ENCODE measurements at places on chromosomes 1 and 21.

GRCh38 chr1:31957701-31958674 lies 19.8 kb upstream of the PTP4A2 start:
- no peak for DNase-seq

DNA sequence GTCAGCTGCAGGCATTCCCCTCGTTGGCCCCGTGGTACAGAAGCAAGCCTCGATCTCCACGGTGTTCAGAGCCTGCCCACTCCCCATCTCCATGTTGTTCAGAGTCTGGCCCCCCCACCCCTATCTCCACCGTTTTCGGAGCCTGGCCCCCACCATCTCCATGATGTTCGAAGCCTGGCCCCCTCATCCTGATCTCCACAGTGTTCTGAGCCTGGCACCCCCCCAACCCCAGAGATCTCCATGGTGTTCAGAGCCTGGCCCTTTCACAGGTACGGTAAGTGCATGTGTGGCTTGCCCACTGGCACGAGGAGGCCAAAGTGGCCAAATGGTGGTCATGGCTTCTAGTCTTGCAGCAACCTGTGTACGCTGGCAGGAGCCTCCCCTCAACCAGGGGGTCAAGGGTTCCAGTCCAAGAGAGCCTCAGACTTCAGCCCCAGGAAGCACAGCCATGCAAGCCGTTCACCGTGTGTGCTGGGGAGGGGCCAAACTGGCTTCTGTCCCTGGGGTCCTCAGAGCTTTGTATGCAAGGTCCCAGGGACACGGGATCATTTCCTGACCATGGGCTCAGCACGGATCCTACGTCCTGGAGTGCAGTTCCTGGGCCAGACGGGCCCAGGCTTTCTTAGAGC lies 13.3 kb upstream of the PCBP3 start:
- no peak for DNase-seq

DNA sequence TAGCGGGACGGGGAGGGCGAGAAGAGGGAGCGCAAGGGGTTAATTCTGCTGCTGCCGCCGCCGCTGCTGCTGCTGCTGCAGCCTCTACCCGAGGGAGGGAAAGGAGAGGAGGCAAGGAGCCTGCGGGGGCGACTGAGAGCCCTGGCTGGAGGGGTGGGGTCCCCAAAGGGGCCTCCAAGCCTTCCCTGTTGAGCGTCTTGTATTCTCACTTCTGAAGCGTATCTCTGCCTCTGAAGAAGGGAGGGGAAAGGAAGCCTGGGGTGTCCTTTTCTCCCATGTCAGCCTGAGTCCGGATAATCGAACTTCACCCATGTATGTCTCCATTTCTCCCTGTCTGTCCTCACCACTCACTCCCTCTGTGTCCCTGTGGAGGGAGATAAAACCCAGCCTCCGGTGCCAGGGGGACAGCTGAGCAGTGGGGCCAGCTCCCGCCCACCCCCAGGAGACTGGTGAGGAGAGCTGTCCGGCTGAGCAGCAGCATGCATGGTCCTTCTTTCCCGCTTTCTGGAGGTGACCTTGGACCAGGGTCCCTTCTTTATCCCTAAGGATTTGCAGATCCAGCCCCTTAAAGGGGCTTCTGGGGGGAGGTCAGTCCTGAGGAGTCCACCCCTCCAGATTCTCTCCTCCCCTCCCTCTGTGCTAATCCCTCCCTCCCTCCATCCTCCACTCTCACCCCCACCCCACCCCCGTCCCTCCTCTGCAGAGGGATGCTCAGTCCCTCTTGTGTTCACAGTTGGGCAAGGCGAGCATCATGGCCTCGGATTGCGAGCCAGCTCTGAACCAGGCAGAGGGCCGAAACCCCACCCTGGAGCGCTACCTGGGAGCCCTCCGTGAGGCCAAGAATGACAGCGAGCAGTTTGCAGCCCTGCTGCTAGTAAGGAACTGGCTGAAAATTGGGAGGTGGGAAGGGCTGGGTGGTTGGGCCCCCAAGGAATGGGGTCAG lies 1.0 kb downstream of the NCDN start:
- DNase-seq, result no peak

GRCh38 chr1:110150330-110151174 lies at the start of gene SLC6A17:
Gene SLC6A17, plus strand, starts transcription at chr1:110150494. Its CDS starts 16,436 bp downstream, at chr1:110166930.
- no peak for DNase-seq

DNA sequence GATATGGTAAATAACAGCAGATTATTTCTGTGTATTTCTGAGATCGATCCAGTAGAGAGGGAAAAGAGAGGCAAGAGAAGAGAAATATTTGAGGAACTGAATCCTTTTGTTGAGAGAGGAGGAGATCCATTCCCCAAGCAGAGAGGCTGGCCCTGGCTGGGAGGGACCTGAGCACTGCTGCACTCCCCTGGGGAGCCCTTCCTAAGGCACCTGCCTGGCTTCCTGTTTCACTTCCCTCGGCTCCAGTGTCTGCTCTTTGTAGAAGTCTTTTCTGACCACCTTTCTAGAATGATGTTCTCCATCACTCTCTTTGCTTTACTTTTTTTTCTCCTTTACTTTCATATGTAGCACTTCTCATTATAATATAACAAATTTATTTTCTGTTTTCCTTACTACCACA lies 42.3 kb upstream of the SLC6A9 start:
- no peak for DNase-seq

DNA sequence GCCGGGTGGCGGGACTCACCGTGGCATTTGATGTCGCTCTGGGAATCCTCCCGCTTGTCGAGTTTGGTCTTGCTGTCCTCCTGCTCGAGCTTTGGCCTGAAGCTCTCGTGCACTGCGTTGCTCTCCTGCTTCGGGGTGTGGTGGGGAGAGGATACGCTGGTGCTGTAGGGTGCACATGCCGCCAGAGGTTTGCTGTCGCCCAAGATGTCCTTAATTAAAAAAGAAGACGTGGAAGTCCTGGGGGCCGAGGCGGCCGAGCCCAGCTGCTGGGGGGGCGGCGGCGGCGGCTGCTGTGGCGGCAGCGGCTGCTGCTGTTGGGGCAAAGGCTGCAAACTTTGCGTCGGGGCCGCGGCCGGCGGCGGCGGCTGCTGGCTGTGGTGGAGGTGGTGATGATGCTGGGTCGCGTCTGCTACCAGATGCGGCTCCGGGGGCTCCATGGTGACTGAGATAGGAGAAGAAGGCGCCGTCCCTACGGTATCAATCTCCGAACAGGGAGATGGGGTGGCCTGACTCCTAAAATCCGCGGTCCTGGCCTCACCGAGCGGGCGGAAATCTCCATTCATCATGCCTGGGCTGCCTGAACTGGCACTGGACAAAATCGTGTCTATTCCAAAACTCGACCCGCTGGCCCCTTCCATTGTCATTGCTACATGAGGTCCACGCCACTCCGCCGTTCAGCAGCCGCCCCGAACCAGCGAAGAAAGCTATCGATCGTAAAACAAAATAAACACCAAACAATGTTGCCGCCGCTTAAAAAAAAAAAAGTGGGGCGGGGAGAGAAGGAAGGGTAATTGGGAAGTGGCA lies at the start of gene BARHL2:
Gene BARHL2, minus strand, starts transcription at position 751 of the 804 bp plus-strand sequence. Its CDS starts 107 bp downstream, at position 644.
- DNase-seq, result no peak

DNA sequence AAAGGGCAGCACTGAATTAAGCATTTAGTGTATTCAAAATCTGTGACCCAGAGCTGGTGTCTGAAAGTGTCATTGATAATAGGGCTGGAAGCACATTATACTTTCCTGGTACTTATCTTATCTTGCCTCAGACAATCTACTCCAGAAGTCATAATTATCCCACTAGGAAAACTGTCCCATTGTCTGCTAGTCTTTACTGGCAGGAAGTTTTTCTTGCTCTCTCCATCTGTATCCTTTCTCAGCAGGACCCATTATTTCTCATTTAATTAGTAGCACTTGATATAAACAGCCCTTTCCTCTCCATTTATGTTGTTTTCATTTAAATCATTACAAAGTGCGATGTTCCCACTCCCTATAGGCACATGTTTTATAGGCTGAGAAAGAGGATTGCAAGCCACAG lies 36.5 kb upstream of the BARHL2 start:
- no peak for DNase-seq

DNA sequence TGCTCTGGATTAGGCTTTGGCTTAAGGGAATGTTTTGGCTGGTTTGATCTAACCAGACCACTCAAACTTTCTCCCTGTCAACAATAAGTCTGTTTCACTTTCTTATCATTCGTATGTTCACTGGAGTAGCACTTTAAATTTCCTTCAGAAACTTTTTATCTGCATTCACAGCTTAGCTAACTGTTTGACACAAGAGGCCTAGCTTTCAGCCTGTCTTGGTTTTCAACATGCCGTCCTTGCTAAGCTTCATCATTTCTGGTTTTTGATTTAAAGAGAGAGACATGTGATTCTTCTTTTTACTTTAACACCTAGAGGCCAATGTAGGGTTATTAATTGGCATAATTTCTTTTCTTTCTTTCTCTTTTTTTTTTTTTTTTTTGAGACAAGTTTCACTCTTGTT lies 14.9 kb upstream of the CYB5R1 start:
- no peak for DNase-seq

DNA sequence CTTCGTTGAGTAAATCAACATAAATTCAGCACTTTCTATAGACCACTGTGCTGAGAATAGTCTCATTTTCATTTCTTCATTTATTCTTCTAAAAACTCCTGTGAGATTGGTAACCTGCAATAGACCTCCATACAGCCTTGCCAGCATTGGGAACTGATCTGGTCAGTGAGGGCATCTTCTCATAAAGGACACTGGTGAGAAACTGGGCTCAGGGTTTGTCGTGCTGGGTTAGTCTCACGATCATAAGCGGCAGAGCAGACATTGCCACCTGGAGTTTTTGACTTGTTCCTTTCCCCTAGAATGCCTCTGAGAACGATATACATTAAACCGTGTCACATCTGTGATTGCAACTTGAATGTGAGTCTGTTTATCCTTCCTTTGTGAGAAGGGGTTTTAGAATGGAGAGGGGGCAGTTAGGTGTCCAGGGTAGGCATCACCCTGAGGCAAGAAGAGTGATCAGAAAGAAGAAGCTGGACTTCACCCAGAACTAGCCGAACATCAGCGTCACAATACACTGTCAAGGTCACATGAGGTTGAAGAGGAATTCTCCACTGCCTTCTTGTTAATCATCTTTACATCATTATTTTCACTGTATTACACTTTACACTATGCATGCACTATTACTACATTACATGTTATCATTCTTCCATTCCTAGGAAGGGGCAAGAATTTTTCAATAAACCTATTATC lies 1.4 kb upstream of the TTLL7 start:
- no peak for DNase-seq

DNA sequence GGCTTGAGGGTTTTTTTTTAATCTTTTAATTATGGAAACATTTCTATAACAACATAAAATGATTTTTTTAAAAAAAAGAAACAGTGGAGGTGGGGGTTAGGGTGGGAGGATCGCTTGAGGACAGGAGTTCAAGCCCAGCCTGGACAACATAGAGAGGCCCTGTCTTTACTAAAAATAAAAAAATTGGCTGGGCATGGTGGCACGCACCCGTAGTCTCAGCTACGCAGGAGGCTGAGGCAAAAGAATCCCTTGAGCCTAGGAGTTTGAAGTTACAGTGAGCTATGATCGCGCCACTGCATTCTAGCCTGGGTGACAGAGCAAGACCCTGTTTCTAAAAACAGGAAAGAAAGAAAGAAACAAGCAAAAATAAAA lies 32.2 kb upstream of the RNF11 start:
- no peak for DNase-seq

GRCh38 chr1:116732726-116733125 lies 21.5 kb upstream of the CD2 start:
- DNase-seq, result no peak

- DNase-seq, result no peak
These were observed 127.6 kb upstream of the CTTNBP2NL start for GRCh38 chr1:112268408-112268807.

DNA sequence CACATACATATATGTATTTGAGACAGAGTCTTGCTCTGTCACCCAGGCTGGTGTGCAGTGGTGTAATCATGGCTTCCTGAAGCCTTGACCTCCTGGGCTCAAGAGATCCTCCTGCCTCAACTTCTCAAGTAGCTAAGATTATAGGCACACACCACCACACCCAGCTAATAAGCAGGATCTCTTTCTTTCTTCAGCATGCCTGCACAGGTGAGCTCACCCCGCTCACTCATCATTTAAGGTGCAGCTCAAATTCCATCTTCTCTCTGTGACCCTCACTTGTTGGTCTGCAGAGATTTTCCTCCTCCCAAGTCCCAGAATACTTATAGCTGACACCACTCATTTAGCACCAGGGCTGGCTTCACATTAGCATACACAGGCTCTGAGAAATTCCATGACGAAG lies 209.1 kb upstream of the MAP1LC3C start:
- DNase-seq, result no peak

GRCh38 chr1:173224949-173225348 lies 17.8 kb upstream of the TNFSF4 start:
- DNase-seq, result no peak

GRCh38 chr1:87246436-87246835 lies 82.2 kb upstream of the LMO4 start:
- no peak for DNase-seq

GRCh38 chr1:32867671-32868070 lies 3.0 kb downstream of the FNDC5 start:
- DNase-seq, result no peak

DNA sequence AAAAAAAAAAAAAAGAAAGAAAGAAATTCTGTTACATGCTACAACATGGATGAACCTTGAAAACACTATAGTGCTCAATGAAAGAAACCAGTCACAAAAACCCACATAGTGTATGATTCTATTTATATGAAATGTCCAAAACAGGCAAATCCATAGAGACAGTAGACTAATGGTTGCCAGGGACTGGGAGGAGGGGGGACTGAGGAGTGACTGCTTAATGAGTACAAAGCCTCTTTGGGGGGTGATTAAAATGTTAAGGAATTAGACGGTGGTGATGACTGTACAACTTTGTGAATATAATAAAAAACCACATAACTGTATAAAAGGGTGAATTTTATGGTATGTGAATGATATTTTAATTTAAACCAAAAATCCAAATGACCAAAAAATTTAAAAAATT lies 116.0 kb upstream of the GUCA2B start:
- no peak for DNase-seq

DNA sequence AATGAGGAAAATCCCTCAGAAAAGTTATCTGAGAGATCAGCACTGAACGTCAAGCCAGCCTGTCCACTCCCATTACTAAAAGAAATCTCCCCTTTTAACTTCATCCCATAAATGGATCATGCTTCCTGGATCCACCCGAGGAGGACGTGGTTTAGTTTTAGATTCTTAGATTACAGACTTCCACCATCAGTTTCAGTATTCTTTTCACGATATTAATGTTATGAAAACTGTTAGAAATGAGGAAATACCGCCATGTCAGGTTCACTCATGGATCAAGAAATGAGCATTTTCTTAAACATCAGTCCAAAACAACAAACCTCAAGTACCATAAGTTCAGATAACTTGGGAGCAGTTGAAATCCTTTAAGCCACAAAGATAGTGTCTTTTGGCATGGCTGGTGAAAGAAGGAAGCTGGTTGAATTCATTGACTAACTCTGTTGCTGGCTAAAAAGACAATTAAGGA lies 49.8 kb downstream of the NFIA start:
- no peak for DNase-seq

DNA sequence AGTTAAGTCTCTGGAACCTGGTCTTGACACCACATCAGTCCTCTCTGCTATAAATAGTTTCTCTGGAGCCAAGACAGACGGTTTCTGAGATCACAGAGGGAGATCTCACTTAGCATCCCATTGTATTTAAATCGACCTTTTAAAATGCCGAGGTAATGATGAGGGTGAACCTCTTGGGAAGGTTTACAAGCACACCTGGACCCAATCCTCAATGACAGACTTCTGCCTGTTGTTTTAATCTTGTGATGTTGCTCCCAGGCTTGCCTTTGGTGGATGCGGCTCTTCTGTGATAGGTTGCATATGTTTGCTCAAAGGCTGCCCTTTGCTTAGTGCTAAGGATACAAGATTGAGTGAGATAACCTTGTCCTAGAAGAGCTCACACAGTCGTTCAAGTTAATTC lies 104.6 kb upstream of the L1TD1 start:
- no peak for DNase-seq
